ENCODE measurements at places on chromosomes 2 and 18.

- DNase-seq = no peak
Observed at GRCh38 chr2:182300608-182301007, 126.2 kb downstream of the PDE1A start.

GRCh38 chr2:186347472-186347871 lies 138.6 kb upstream of the ZC3H15 start:
- DNase-seq = no peak

- no peak for DNase-seq
Observed at GRCh38 chr2:104658904-104659591, 194.9 kb upstream of the POU3F3 start.

- no peak for DNase-seq
Observed at GRCh38 chr18:74228312-74228711, 63.5 kb downstream of the CYB5A start.

DNA sequence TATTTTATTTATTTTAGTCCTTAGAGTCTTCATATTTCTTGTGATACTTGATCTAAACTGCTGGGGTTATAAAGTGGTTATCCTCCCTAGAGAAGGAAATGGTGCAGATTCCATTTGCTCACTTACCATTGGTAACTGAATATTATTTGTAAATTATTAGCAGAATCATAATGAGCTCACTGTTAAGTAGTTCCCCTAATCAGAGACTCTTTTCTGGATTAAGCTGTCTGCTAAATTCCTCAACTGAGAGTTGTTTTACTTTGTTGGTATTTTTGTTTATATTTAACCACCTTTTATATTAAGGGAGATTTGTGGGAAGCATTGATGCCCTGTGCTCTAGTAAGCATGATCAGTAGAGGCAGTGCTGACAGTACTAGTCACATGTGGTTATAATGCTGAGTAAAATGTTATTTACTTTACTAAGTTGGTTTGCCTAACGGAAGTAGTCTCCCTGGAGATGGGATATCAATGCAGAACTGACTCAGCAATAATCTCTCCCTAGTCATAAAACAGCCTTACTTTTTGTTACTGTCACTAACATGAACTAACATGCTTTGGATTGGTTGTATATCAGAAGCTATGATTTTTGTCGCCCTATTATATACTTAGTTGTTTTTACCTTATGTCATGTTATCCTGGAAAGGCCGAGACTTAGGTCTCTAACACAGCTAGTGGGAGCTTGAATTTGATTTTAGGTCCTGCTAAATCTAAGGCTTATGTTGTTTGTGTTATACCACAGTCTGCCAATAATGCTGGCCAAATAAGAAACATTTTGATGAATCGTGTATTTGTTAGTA lies 166.7 kb downstream of the MCFD2 start:
- DNase-seq = no peak

GRCh38 chr2:238997684-238998083 lies 149.8 kb downstream of the TWIST2 start:
- DNase-seq = no peak

- DNase-seq = no peak
Observed at GRCh38 chr2:127173057-127173456, 47.0 kb downstream of the CYP27C1 start.

- DNase-seq = no peak
Observed at GRCh38 chr2:71714601-71715240, 261.4 kb downstream of the DYSF start.

DNA sequence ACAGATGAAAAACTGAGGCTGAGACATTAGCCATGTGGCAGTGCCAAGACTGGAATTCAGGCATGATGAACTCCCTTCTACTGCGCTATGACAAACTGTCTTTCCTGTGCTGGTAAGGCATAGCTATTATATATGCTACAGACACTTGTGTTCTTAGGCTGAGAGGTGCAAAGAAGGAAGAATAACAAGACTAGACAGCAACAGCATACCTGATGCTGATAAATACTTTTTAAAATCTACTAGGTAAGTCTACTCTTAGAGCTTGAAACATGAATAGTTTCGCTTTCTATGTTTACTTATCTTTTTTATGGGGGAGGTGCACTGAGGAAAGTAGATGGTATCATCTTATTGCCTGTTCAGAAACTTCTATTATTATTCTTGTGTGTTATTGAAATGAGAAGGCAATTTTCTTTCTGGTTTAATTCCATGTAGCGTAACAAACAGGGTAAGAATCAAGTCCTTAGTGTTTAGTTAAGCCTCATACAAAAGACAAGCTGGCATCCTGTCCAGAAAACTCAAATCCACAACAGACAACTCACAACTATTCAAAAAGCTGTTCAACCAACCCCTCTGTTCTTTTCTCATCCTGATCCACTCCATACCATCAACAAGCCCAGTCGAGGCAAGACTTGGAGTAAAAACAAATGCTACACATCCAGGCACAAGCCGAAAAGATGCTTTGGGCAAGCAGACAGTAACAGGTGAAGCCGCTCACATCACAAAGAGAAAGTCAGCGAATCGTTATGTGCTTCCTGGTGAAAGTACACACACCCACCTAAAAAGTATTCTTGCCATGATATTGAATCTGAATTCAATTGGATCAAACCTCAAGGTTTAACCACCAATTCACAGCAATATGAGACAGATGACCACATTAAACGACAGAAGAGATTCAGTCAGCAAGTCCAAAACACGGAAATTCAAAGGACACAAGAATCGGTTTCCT lies 1.5 kb downstream of the TTC32 start:
- no peak for DNase-seq

- DNase-seq = no peak
Observed at GRCh38 chr18:48989304-48990303, 38.8 kb upstream of the SMAD7 start.

GRCh38 chr18:38368246-38368645 lies 802.6 kb upstream of the CELF4 start:
- DNase-seq = no peak

- no peak for DNase-seq
Observed at GRCh38 chr2:178330175-178331017, 120.6 kb downstream of the PRKRA start.

DNA sequence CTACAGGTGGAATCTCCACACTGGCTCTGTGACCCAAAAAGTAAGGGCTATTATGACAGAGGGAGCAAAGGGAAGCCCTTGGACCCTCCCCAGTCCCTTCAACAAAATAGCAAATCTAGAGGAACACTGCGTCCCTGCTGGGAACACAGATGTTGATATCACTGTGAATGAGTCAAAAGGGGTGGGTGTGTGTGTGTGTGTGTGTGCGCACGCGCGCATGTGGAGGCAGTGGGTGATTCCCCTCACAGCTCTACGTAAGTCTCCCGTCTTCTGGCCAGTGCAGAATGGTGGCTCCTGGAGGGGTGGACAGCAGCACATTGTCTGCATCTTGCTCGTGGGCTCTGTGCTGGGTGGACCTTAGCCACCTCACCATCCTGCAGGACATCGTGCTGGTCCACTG lies 7.8 kb upstream of the C2orf72 start:
- DNase-seq = no peak

- no peak for DNase-seq
Observed at GRCh38 chr18:34598120-34598635, 111.9 kb upstream of the DTNA start.

GRCh38 chr2:159265171-159265576 lies 21.3 kb downstream of the WDSUB1 start:
- no peak for DNase-seq

DNA sequence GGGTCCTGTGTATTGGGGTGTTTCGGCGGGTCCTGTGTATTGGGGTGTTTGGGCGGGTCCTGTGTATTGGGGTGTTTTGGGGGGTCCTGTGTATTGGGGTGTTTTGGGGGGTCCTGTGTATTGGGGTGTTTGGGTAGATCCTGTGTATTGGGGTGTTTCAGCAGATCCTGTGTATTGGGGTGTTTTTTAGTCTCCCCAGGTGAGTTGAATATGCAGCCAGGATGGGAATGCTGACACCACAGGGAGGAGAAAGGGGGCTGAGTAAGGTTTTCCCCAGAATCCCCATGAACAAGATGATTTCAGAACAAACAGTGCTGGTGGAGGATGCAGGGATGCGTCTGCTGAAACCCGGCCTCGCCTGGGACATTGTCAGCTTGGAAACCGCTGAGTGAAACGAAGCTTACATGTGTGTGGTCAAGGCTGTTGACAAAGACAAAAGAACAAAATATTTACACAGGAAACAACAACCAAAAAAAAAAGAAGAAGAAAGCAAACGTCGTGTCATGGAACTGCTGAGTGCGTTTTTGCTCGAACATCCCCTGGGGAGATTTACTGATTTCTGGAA lies 88.5 kb upstream of the ODC1 start:
- no peak for DNase-seq

DNA sequence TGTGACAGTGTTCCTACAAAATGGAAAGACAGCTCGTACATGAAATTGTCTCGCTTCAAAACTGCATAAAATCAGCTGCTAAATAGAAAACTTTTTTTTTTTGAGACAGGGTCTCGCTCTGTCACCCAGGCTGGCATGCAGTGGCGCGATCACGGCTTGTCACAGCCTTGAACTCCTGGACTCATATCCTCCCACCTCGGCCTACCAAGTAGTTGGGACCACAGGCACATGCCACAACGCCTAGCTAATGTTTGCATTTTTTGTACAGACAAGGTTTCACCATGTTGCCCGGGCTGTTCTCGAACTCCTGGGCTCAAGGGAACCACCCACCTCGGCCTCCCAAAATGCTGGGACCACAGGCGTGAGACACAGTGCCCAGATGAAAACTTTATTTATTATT lies 3.2 kb downstream of the TXNL4A start:
- DNase-seq = no peak

- DNase-seq = no peak
Observed at GRCh38 chr2:144477281-144477956, 42.5 kb downstream of the ZEB2 start.

DNA sequence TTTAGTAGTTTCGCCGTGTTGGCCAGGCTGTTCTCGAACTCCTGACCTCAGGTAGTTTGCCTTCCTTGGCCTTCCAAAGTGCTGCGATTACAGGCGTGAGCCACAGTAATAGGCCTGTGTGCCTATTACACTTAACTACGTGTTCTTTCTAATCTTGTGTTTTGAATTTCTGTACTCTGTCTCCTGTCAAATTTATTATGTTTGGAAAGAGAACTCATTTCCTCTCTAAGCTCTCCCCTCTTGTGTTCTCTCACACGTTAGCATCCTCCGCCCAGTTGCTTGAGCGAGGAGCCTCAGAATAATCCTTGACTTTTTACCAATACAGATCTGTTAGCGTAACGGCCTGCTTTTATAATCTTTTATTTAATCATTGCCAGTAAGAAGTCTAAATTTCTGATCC lies 3.7 kb downstream of the ATG16L1 start:
- DNase-seq = no peak

- no peak for DNase-seq
Observed at GRCh38 chr18:37967261-37967660, 401.7 kb upstream of the CELF4 start.

GRCh38 chr2:223800908-223801307 lies 36.5 kb downstream of the AP1S3 start:
- no peak for DNase-seq

DNA sequence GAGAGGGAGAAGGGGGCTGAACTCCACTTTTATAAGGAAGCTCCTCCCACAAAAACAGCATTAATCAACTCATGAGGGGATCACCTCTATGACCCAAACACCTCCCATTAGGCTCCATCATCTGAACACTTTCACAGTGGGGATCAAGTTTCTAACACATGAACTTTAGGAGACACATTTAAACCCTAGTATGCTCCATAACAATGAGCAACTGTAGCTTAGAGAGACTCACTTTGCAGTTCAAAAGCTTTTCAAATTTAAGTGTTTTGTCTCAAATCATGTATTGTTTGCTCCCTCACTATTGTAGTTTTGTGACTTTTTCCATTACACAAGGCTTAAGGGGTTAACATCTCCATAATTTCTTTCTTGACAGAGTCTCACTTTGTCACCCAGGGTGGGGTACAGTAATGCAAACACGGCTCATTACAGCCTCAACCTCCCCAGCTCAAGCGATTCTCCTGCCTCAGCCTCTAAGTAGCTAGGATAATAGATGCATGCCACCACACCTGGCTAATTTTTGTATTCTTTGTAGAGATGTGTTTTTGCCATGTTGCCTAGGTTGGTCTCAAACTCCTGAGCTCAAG lies 352.7 kb upstream of the CDH20 start:
- no peak for DNase-seq

GRCh38 chr2:227125506-227125905 lies 38.5 kb downstream of the COL4A4 start:
- no peak for DNase-seq

DNA sequence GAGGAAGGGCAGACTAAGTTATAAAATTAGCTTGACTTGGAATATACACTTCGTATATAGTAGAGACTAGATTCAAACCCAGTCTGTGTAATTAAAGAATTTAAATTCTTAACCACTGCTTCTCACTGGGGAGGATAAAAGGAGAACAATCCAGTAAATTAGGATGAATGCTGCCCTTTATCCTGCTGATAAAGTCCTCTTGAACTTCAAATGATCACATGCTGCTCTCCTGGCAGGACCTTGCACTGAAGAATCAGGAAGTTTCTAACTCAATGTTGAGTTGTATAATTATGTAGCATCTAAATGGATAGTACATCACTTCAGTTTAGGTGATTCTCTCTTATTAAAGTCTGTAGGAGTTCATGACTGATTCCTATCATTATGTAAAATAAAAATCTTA lies 1179.7 kb downstream of the DSC3 start:
- no peak for DNase-seq

- DNase-seq = no peak
Observed at GRCh38 chr2:148814143-148814859, 60.7 kb upstream of the KIF5C start.

DNA sequence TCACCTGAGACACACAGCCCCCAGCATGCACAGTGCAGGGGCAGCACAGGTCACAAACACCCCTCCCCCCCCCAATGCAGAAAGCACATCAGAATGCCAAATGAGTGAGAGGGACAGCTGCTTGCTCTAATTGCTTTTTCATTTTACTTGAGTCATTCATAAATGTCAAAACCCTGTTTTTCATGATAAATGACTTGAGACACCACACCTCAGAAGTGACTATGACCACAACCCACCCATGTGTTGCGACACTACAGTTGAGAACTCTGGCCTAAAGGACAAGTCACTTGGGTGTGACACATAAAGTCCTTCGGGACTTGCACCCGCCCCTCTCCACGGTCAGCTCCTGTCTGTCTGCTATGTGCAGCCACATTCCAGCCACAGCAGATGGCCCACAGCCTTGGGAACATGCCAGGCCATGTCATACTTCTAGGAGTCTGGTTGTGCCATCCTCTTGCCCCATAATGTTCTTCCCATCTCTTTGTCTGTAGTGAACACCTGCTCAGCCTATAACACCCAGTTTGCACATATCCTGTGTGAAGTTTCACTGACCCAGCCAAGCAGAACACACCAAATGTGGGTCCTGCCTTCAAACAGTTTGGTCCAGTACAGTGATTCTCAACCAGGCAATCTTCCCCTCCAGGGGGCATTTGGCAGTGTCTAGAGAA lies 30.2 kb upstream of the RIOK3 start:
- peak; percentile 32 for DNase-seq

GRCh38 chr18:45845410-45845809 lies 19.9 kb downstream of the SIGLEC15 start:
- DNase-seq = no peak

DNA sequence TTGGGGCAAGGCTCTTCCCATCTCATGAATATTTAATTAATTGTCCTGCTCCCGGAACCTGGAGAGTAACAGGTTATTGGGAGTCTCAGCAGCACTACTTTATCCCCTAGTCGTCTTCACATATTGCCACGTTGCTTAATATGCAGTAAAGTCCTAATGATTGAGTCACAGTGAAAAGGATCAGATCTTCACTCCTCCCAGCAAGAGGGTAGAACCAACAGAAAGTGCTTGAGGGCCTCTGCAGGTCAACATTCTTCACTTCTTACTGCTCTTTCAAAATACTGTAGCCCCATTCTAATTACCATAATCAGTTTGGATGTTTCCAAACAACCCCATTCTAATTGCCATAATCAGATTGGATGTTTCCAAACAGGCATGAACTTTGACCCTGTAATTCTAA lies 801.0 kb downstream of the LRRTM4 start:
- DNase-seq = no peak

Data from omental fat pad (tissue), 4 donors.